ENCODE measurements at places on chromosomes 7 and 10. TPM values are rescaled to one million over a fixed set of nuclear protein-coding genes. Genes with fewer than 3 reads are reported as not detected.

GRCh38 chr10:71852355-71852937 is 1.4 kb upstream of the PSAP start:
- peaks cover 6% of the 10 kb centered on the region for H3K36me3 ChIP-seq
- H3K4me3 ChIP-seq: no peak overlapping the region
- peaks cover 7% of the 10 kb centered on the region for H3K4me1 ChIP-seq
- H3K27ac ChIP-seq: no peak overlapping the region
- DNase-seq: no peak

- no peaks in the 10 kb centered on the region for H3K27me3 ChIP-seq
- H3K27ac ChIP-seq: no peak overlapping the region
- H3K4me1 ChIP-seq: peaks cover 3% of the 10 kb centered on the region
- H3K36me3 ChIP-seq: peaks cover 26% of the 10 kb centered on the region
Measured at GRCh38 chr7:968205-969105, 6.9 kb downstream of the COX19 start.

DNA sequence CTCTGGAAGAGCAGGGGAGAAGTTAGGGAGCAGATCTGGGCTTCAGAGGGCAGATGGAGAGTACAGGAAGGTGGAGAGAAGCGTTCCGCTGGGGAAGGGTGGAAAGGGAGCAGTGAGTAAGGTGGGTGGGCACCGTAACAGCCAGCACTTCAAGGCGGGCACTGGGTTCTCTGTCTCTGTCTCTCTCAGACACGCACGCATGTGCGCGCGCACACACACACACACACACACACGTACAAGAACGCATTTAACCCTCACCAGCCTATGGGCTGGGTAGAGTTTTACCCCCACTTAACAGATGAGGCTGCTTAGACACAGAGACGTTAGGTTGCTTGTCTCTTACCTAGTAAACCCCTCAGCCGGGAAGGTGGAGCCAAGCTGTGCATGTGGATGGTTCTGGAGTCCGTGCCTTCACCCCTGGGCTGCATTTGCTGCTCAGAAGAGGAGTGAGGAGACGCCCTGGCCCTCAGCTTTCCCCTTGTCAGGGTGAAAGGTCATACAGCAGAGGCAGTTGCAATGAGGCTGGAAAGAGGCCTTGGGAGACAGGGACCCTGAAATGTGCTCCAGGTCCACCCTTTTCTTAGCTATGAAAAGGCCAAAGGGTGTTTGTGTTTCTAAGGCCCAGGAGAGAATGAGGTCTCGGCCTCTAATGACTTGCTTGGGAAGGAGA is 16.0 kb downstream of the ADCYAP1R1 start:
- H3K36me3 ChIP-seq: no peaks in the 10 kb centered on the region
- no peaks in the 10 kb centered on the region for H3K27me3 ChIP-seq
- no peak overlapping the region for H3K27ac ChIP-seq
- DNase-seq: no peak

DNA sequence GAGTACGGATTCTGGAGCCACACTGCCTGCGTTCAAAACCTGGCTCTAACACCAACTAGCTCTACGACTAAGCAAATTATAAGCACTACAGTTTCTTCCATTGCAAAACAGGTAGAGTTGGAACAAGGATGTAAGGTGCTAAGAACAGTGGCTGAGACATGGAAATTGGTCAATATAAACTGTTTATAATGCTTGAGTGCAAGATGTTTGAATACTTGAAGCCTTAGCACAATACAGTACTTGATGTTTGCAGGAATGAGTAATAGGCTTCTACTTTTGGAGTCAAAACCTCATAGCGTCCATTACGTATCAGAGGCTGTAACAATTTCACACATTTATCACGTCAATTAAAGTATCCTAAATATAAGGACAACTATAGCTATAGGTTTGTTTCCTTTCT is 6.9 kb downstream of the NT5C2 start:
- peaks cover 21% of the 10 kb centered on the region for H3K4me1 ChIP-seq
- no peak overlapping the region for H3K4me3 ChIP-seq
- H3K27ac ChIP-seq: no peak overlapping the region
- peaks cover 2% of the 10 kb centered on the region for H3K36me3 ChIP-seq
- DNase-seq: no peak

DNA sequence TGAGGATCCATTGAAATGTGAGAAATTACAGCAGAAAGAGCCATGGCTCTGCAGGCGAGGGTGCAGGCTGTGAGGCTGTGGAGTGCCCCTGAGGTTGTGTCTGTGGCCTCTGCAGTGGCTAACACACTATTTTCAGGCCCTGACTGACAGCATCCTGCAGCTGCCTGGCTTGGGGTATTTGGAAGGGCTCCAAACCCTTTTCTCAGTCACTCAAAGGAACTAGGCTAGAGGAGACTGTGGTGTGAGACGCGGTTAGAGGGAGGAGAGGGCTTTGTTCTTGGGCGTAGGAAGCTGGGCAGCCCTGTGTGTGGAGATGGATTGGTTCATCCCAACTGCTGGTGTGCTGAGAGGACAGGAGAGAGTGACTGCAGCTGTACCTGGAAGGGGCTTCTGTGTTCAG is 134.9 kb downstream of the RAMP3 start:
- H3K27ac ChIP-seq: no peak overlapping the region
- H3K27me3 ChIP-seq: no peaks in the 10 kb centered on the region
- DNase-seq: peak; percentile 35
- peaks cover 4% of the 10 kb centered on the region for H3K4me1 ChIP-seq

GRCh38 chr10:11712744-11713143 is 29.4 kb upstream of the ECHDC3 start:
- H3K4me3 ChIP-seq: no peak overlapping the region
- no peaks in the 10 kb centered on the region for H3K4me1 ChIP-seq
- no peaks in the 10 kb centered on the region for H3K27me3 ChIP-seq
- no peaks in the 10 kb centered on the region for H3K36me3 ChIP-seq
- no peak overlapping the region for H3K27ac ChIP-seq

- no peak overlapping the region for H3K4me3 ChIP-seq
- DNase-seq: no peak
- no peaks in the 10 kb centered on the region for H3K36me3 ChIP-seq
- H3K4me1 ChIP-seq: peaks cover 33% of the 10 kb centered on the region
- H3K27ac ChIP-seq: no peak overlapping the region
Measured at GRCh38 chr7:130420943-130421578, 19.8 kb downstream of the CEP41 start.

RPEL1 gene
- not detected for total RNA-seq

COL13A1 gene
- total RNA-seq: 6.7 TPM
